GM06990 (cell line): ENCODE measurements at places on chromosomes 13 and 19.

GRCh38 chr13:58666331-58666730 lies 1034.8 kb downstream of the PCDH17 start:
- no peak for DNase-seq

DNA sequence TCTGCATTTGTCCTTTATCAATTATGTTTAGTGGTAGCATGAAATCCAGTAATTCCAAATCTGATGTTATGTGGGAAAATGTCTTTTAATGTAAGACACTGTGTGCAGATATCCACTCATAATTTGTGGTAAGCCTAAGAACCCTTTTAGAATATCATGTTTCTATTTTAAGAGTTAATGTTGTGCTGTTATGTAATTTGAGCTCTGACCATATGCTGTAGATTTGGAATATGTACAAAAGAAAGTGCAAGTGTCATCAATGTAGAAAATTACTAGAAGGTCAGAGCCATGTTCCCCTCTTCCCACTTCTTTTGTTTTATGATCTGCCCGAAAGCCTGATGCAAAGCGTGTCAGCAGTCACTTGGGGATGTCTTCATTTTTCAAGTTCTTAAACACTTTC lies 44.5 kb downstream of the SCEL start:
- DNase-seq = no peak

DNA sequence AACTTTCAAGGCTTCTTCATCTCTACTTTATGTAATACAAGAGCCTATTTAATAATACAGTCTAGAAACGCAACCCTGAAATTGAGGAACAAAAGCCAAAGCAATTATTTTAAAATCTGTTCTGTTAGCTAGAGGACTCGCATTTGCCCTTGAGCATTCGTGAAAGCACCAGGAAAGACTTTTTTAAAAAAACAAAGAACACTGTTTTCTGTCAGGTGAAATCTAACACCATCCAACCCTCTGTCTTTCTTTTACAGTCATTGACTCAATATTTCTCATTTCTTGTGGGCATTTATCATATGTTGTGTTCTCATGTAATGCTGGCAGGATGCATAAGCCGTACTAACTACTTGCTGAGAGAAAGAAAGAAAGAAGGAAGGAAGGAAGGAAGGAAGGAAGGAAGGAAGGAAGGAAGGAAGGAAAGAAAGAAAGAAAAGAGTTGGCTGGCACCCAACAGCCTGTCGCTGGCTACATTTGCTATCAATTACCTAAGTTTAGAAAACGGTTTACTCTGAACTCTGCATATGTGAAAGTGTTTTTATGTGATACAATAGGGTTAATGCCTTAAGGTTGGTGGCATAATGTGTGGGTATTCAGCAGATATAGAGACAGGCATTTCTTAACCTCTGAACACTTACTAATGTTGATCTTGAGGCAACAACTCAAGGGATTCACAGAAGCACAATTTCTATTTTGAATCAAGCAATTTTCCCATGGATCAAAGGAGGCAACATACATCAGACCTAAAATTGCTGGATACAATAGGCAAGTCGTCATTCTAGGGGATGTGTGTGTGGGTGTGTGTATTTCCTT lies 445.4 kb downstream of the DCT start:
- no peak for DNase-seq

- DNase-seq = no peak
Measured at GRCh38 chr13:113446488-113446854, 6.8 kb downstream of the ADPRHL1 start.

DNA sequence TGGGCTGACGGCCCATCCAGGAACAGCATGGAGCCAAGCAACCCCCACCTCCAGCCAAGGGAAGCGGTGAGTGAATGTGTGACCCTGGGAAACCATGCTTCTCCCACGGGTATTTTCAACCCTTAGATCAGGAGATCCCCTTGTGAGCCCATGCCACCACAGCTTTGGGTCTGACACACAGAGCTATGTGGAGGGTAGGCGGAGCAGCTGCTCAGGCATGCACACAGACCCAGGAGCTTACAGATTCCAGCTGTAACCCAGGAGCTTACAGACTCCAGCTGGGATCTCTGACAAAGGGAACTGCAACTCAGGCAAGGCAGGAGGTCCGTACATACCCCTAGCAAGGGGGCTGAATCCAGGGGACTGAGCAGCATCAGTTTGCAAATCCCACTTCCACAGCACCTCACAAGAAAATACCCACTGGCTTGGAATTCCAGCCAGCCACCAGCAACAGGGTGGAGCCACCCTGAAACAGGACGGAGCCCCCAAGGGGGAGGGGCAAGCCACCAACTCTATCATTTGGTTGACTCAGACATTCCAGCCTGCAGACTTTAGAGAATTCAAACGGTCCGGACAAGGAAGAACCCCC lies 40.8 kb upstream of the RFXAP start:
- no peak for DNase-seq

GRCh38 chr13:88958821-88959220 lies 1287.7 kb downstream of the SLITRK5 start:
- DNase-seq = no peak

DNA sequence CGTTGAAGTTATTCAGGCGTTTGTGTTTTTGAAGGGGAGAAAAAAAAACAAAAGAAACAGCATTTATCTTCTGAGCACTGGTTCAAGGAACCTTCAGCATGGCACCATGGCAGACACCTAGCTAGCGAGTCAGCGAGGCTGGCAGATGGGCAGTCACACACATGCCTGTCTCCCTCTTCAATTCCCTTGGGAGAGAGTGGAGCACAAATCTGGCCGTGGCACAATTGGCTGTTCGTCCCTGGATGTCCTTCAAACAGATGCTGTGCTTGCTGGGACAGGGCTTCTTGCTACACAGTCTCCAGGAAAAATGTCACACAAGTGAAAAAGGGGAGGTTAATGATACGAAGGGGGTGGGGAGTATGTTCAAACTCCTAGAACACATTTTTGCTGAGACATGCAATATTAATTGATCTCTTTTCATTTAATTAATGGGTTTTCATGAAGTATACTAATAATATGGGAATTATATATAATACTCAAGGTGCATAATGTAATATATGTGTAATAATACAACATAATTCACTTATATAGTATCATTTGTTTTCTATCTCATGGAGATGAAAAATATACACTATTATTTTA lies 1674.5 kb upstream of the SLC10A2 start:
- DNase-seq = no peak

- DNase-seq = no peak
Measured at GRCh38 chr19:19746286-19747213, 13.6 kb upstream of the ZNF14 start.

GRCh38 chr19:55258828-55259539 lies at the start of gene PPP6R1:
TSS of gene PPP6R1 (minus strand) at chr19:55259017. CDS start at chr19:55247103, 11,914 bp downstream.
- DNase-seq = peak; percentile 99

DNA sequence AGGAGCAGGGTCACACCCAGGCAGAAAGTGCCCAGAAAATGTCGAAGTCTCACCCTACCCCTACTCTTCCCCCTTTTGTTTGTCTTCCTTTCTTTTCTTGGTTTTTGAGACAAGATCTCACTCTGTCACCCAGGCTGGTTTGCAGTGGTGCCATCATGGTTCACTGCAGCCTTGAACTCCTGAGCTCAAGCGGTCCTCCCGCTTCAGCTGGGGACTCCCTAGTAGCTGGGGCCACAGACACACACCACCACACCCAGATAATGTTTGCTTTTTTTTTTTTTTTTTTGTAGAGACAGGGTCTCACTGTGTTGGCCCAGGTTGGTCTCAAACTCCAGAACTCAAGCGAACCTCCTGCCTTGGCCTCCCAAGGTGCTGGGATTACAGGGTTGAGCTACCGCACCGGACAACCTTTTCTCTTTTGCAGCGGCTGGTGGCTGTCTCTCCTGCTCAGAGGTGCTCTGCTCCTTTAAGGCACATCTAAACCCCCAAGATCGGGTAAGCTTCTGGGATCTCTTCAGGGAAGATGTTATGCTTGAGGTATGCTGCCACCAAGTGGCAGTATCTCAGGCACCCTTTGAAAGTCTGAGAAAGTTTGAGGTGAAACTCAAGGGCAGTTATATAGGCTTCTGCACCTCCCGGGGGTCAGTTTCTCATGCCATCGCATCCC lies 22.4 kb upstream of the EBI3 start:
- no peak for DNase-seq

DNA sequence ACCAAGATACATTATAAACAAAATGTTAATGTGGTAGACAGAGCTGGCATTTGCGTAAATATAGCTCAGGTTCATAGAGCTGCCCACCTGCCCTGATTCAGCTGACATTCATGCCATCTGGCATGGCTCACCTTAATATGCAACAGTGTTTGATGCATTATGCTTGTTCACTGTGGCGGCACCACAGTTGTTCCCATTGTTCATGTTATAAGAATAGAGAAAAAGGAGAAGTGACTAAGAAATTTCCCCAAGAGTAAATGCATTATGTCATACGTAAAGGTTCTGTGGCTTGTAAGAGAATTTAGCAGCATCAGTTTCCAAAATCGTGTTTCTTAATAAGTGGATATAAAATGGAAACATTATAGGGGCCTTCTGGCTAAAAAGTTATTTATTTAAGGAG lies 4.5 kb downstream of the CCNA1 start:
- no peak for DNase-seq

- no peak for DNase-seq
Measured at GRCh38 chr13:94480672-94481145, 1.2 kb upstream of the DCT start.

DNA sequence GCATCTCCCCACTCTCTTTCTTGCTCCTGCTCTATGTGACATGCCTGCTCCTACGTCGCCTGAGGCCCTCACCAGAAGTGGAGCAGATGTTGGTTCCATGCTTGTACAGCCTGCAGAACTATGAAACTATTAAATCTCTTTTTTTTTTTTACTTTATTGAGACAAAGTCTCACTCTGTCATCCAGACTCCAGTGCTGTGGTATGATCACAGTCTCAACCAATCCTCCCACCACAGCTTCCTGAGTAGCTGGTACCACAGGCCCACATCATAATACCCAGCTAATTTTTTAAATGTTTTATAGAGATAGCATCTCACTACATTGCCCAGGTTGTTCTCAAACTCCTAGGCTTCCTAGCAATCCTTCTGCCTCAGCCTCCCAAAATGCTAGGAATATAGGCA lies 1067.7 kb downstream of the PCDH9 start:
- no peak for DNase-seq

DNA sequence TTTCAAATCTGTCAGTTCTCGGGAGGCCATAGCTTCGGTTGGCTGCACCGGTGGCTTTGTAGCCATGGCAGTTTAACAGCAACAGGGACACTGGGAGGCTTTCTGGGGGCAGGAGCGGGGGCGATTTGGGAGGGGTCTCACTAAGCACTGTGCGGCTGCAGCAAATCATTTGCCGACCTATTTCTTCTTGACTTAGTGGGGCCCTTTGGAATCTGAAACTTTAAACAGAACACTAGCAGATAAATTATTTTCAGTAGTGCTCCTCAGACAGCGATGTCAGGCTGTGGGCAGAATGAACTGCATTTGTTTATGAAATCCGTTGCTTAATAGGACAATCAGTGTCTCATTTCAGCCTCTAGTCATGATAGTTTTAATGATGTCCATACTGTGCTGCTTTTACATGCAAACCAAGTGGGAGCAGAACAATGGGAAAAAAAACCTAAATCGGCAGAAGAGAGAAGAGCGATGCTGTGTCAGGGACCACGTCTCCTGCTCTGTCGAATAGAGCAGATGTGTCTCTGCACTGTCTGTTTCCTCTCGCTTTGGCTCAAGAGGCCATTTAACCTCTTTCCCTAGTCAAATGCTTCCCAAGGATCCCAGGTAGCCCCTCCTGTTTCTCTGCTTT lies 211.9 kb downstream of the OLFM4 start:
- no peak for DNase-seq

- no peak for DNase-seq
Measured at GRCh38 chr19:43452582-43452981, 12.8 kb downstream of the LYPD3 start.

GRCh38 chr19:19460761-19461265 lies 54.5 kb downstream of the TSSK6 start:
- peak; percentile 71 for DNase-seq

GRCh38 chr19:1933942-1934341 lies 7.0 kb upstream of the CSNK1G2 start:
- no peak for DNase-seq

GRCh38 chr19:28535352-28535775 lies 677.6 kb downstream of the UQCRFS1 start:
- DNase-seq = no peak

DNA sequence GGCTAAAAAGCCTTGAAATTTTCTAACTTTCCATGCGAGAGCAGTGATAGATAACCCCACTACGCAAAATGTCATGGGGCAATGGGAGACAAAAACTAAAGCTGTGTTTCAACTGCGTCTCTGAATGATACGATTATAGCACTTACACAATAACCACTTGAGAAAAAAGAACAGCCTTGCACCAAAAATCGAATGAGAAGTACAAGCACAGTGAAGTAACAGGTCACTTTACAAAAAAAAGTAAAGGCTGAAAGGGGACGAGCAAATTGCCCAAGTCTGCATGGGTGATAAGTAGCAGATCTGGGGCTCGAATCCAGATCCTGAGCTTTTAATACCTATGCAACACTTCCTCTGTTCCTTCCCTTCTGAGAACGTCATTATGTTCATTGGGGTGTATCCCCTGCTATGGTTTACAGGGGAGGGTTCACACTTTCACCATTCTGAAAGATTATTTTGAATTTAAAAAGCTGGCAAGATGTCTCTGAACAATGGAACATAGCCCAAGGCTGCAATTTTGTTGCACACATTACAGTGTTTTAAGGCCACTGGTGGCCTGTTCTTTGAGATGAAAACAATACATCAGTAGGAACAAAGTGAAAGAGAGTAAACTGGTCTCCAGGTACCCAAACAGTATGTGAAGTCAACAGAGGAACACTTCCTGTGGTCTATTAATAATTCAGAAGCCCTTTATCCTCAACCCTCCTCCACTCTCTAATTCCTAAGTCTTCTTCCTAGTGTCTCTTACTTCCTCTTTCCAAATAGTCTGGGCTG lies 3.2 kb downstream of the CPB2 start:
- DNase-seq = no peak

DNA sequence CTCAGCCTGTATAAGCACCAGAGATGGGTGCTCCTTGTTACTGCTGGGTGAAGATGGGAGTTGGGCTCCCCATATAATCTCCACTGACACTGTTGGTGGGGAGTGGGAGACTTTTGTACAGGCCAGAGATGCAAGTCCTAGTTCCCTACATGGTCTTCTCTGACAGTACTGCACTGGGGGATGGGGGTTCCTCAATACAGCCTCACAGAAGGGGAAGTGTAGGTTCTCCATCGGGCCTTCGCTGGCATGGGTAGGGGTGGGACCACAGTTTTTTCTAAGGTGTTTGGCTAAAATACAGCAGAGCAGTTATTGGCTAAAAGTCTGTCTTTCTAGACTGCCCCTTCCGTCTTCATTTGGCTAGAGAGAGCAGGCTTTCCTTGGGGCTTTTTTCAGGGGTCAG lies 167.2 kb upstream of the SERP2 start:
- DNase-seq = no peak
